D721Med (cell line): ENCODE measurements at places on chromosomes 16 and 17.

DNA sequence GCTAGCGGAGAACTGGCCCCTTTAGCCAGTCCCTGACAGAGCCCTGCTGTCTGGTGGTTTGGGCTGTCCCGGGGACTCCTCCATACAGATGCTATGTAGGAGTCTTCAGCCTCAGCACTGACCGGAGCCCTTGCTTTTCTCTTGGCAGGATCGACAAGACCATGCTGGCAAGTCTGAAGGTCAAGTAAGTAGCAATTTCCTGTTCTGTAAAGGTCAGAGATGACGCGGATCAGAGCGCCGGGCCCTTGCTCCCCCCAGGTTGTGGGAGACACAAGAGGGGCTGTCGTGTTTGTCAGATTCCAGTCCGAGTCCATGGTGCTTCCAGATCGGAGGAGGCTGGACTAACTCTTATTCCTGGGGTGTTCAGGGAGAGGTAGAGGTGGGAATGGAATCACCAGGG lies 4.1 kb downstream of the RAP1GAP2 start:
- no peak for DNase-seq

DNA sequence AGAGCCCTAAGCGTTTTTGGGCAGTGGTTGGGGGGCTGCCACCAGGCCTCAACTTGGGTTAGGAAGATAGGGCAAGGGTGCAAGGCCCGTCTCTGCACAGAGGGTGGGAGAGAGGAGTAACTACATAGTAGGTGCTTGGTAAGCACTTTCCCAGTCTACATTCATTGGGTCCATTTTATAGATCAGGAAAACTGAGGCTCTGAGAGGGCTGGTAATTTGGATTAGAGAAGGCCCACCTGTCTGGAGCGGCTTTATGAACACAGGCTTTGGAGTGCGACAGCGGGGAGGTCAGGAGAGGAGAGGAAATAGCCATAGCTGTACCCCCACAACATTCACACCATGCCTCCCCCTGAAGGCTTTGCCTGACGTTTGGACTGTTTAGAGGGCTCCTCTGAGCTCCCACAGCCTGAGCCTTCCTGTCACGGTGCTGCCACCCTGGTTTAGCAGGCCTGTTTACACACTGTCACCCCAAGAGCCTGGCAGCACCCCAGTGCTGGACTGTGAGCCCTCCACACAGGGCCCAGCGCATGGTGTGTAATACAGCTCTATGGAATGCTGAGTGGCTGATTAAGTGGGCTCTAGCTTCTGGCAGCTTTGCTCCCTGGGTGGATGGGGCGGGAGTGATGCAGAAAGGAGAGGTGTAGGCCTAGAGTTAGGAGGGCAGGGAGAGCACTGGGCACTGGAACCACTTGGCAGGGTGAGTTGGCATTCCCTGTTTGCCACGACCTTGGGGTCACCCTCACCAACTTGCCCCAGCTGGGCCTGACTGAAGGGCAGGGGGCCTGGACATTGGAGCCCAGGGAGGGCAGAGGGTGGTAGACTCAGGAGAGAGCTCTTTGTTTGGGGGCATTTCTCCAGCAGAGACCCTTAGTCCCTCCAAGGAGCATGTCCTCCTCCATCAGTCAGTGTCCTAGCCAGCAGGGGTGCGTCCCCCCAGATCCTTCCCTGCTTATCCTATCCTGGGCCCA lies 73.7 kb downstream of the RAI1 start:
- DNase-seq, result no peak

DNA sequence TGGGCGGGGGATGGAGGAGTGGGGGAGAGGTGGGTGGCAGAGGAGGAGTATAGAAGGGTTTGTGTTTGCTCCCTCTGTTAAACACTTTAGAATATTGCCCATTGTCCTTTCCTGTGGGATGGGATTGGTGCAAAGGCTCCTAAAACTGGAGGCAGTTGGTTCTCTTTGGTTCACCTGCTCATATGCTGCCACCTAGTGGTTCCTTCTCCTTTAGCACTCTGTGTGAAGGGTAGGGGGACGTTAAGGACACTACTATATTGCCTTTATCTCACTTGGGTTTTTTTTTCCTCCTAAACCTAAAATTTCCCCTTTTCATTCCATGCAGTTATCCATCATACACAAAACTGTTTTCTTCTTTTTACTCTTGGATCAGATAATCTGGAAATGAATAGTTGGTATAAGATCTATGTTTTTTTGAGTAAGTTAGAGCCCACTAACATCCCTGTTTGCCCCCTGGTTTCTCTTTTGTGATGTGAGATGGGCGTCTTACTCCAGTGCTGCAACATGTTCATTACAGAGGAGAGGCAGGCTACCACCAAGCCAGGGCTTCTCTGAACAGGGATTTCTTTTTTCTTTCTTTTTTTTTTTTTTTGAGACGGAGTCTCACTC lies 23.8 kb downstream of the SNX11 start:
- no peak for DNase-seq

DNA sequence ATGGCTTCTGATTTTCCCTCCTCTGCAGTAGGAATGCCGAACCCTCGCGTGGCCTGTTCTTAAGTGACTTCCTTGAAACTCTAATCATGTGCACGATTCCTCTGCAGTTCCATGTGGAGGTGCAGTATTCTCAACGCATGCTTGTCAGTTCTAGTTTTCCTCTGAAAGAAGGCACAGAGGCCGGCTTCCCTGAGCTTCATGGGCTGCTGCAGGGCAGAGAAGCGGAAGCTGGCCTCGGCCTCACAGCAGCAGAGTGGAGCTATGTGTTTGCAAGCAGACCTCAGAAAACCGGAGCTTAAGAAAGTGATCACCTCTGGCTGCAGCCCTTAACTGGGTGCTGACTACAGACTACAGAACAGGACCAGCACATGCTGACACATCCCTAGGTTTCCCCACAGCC lies 500.7 kb downstream of the GRIN2A start:
- DNase-seq, result no peak

DNA sequence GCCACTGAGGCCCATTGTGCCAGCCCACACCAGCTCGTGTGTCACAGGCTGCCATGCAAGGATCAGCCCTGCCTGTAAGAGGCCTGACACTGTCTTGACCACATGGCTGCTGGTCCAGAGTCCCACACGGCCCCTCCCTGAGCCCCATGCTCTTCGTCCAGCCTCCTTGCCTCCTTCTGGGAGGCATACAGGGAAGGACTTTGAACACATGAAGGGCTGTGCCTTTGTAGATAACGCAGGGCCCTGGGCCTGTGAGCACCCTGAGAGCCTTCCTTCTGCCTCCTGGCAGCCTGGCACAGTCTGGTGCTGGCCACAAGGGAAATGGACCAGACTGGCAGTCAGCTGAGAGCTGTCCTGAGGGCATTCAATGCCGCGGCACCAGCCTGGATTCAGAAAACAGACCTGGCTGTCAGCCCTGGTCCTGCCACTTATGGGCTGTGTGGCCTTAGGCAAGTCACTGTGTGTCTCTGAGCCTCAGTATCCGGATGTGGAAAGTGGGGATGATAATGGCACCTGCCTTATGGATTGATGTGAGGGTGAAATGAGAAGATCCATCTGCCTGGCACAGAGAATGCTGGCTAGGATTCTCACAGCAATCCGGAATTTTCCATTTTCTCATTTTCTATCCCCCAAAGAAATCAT lies 19.2 kb upstream of the SPNS2 start:
- no peak for DNase-seq

DNA sequence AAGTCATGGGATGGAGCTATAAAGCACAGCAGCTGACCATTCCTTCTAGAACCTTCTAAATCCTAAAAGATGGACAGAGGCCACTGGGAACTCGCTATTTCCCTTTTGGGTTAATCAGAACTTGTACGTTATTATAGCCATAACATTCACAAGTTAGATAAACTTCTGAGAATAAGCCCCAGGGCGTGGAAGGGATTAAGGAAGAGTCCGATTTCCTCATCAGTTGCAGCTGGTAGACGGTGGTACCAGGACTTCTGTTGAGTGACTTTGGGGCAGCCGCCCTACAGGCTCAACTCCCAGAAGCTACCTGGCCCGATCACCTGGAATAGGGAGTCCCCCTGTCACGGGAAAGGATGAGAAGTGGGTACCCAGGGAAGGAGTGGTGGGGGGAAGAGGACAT lies 370.1 kb upstream of the ZFHX3 start:
- DNase-seq, result no peak

DNA sequence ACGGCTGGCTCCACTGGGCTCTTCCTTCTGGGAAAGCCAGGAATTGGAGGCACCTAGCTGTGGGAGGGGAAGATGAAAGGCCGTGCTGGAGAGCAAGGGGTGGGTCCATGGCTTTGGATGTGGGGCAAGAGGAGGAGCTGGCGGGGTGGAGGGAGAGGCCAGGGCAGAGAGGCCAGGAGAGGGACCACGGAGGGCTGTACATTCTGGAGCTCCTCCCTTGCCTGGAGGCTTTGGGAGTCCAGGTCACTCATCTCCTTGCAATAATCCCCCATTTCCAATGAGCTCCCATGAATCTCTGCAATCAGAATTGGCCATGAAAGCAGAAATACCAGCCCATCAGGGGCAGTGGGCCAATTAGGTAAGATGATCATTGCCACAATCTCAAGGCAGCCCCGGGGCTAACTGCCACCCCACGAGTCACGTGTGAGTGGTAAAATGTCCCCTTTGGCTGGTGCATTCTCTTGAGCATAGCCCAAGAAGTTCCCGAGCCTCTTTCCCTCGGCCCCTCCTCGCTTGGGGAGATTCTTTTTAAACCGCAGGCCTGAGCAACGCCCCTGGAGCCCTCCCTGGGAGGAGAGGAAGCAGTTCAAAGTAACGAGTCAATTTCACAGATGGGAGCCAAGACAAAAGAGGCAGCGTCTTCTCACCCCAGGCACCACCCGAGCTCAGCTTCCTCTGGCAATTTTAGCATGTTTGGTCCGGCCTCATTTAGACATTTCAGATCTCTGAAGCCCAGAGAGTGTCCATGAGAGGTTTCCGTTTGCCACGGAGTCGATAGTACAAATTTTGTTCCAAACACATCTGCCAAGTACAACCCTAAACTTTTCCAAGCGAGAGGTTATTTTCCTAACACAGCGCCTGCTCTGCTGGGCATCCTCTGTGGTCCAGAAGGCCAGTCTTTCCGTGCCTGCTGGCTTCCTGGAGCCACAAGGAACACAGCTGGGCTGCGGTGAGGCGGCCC lies 13.4 kb downstream of the RTN4RL1 start:
- DNase-seq, result no peak
